Esophagus mucosa (tissue), 1 donor: ENCODE measurements at places on chromosomes 16 and 17.

DNA sequence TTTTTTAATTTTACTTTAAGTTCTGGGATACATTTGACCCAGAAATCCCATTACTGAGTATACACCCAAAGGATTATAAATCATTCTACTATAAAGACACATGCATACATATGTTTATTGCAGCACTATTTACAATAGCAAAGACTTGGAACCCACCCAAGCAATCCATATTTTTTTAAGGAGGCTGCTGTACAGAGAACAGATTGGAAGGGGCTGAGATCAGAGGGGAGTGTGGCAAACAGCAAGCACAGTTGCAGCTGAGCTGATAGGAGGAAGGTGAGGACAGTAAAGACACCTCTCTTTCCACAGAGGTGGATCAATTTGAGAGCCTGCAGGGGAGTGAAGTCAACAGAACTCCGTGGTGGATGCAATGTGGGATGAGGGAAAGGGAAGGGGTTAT, 10.2 kb upstream of the TMEM238L start:
- no peak for ATAC-seq

GRCh38 chr16:68509381-68509780, 29.7 kb upstream of the ZFP90 start:
- no peak for ATAC-seq

GRCh38 chr17:54455251-54455868, 445.3 kb upstream of the TOM1L1 start:
- no peak for ATAC-seq

DNA sequence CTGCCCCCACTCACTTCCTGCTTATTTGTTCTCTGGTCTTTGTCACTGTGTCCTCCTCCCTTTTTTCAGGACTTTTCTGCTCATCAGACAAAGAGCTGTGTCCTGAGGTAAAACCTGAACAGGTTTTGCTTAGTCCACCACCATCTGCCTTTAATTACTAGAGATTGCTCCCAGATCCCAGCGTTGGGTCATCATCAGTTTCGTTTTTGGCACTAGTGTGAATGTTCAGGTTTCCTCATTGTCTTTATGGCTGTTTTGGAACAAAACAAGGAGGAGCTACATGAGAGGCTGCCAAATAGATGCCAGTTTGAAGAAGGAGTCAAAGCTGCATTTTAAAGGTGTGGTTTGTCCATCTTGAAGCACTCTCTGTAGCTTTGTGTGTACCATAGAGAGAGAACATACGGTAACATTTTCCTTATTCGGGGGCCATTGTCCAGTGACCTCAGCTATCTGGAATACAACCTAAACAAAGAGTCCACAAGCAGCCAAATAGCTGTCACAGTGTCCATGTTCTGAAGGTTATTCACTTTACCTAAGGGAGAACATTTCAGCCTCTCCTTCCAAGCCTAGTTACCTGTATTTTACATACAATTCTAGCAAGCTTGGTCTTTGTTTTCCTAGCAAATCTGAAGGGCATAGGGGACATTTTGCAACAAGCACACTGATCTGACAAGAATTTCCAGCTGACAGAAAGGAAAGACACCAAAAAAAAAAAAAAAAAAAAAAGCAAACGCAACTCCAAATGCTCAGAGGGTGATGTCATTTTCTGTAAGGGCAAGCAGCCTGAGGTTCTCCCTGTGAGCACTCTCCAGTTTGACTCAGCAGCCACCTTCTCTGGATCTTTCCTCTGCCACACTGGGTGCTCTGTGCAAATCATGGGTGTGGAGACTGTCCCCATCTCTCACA, 196.1 kb downstream of the NTN1 start:
- ATAC-seq, result peak; percentile 81

DNA sequence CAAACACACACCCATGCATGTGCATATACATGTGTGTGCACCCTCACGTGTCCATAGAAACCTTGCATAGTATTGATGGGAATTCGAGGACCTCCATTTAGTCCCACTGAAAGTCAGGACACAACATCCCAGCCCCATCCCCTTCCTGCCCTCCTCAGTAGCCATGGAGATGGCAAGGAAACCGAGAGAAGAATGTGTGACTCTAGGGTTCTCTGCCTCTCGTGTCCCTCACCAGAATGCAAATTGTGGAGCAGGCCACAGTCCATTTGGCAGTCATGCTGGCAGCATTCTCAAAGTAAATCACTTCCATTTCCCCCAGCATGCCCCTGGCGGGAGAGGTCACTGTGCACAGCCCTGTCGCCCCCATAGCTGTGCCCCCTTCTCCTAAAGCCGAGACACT, 141.1 kb downstream of the MSI2 start:
- ATAC-seq, result no peak

GRCh38 chr16:17358846-17359245, 111.9 kb downstream of the XYLT1 start:
- ATAC-seq, result no peak

DNA sequence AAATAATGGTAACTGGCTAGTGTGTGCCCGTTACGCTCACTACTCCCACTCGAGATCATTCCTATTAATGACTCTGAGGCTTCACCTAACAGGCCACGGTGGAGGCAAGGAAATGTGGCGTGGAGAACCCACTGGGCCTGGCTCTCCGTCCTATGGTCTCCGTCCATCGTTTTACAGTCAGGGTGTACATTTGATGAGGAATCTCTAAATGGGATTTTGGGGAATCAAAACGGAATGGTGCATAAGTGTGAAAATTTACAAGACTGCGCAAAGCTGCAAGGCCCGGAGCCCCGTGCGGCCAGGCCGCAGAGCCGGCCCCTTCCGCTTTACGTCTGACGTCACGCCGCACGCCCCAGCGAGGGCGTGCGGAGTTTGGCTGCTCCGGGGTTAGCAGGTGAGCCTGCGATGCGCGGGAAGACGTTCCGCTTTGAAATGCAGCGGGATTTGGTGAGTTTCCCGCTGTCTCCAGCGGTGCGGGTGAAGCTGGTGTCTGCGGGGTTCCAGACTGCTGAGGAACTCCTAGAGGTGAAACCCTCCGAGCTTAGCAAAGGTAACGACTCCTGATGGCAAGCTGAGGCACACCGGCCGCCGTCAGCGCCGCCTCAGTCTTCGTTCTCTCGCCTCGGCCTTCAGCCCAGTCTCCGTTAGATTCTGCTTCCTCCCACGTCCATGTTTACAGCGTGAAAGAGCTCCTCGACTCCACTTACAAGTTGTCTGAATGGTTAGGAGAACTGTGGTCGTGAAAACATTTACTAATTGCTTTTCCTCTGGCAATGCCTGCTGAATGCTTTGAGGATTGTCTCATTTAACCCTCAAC, at the start of gene RAD51C:
RAD51C (plus strand) TSS at position 364 of the 817 bp plus-strand sequence; CDS start at position 406, 42 bp downstream.
- ATAC-seq, result peak; percentile 98

DNA sequence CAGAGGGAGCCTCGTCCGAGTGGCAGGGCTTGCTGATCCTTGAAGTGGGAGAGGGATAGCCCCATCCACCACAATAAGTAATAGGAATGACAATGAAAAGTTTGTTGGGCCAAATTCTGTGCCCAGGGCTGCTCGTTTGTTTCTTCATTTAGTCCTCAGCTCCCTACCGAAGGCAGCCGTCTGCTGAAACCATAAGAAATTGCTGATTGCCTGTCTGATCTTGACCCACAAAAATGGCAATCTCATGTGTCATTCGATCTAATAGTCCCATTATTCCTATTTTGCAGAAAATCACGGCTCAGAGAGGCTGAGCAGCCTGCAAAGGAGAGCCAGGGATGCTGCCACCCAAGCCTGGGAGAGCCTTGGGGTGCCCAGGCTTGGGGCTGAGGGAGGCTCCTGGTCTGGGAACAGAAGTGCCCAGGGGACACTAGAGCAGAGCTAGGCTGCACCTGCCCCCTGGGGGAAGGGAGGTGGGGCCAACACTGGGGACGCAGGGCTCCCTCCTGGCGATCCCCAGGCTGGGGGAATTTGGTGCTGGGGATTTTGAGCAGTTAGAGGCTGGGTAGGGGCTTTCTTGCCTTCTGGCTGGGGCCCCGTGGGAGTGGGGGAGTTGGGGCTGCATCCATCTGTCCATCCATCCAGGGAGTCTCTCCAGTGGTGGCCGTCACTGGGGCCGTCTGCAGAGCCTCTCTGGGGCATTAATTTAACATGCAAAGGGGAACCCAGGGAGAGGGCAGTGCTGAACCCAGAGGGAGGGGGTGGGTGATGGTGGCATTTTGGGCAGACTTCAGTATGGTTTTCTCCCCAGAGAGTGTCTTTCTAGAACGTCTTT, 53.5 kb downstream of the SOCS1 start:
- no peak for ATAC-seq

GRCh38 chr17:38717139-38717745, 12.2 kb downstream of the MLLT6 start:
- ATAC-seq, result no peak

- ATAC-seq, result no peak
These were observed 59.8 kb upstream of the RPH3AL start for GRCh38 chr17:412211-413015.

DNA sequence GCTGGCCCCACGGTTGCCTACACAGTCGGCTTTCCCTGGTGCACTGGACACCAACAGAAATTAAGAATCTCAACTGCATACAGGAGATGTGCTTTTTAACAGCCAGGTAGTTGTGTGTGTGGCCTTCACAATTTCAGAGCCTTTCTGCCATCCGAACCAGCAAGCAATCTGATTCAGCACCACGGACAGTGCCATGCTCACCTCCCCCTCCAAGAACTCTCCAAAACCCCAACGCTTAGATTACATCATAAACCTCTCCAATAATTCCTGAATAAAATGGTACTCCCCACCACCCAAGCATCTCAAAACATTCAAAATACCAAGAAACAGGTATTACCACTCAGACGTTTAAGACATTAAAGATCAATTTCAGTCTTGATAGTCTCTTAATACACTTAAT, 31.8 kb downstream of the USP7 start:
- ATAC-seq, result no peak

- no peak for ATAC-seq
These were observed 10.6 kb upstream of the PKMYT1 start for GRCh38 chr16:2990891-2991290.

DNA sequence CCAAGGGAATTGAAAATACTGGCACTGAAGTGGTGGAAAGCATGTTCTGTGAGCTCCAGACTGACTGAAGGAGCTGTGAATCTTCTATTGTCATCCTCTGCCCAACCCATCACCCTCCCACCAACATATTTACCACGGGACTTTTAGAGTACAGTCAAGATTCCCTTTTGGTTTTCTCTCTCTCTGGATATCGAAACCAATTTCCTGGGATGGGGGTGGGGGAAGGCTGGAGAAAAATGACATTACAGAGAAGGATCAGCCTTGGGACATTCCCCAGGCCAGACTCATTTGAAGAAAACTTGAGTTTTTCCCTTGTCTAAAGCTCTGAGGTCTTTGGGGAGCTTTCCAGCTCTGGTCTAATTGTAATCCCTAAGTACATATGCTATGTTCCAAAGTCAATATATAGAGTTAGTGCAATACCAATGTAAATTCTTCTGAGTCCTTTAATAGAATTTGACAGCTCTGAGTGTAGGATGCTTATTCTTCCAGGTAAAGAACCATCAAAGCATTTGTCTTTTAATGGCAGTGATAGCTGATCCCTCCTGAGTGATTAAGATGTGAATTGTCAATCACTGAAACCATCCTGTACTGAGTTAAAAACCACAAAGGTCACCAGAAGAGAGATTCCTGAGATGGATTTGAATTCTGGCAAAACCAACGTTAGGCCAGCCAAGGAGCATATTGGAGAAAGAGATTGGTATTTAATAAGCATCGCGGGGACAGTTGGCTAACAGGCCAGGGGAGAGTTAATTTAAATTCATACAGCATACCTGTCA, 48.8 kb upstream of the CCL1 start:
- ATAC-seq, result no peak

DNA sequence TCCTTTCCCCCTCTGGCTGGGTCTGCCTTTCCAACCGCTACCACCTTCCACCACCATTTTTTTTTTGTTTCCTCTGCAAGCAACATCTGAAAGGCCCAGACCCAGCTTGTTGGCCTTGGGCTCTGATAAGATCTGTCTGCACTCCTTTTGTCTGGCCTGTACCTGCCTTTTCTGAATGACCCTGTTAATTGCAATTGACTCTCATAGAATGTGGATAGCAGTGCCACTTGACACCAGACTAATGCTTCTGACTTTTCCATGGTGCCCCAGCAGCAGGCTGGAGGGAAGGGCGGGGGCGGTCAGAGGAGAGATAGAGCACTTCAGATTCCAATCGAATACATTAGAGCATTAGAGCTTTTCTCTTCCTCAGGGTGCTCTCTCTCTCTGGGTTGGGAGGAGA, 538.9 kb downstream of the WWOX start:
- no peak for ATAC-seq

DNA sequence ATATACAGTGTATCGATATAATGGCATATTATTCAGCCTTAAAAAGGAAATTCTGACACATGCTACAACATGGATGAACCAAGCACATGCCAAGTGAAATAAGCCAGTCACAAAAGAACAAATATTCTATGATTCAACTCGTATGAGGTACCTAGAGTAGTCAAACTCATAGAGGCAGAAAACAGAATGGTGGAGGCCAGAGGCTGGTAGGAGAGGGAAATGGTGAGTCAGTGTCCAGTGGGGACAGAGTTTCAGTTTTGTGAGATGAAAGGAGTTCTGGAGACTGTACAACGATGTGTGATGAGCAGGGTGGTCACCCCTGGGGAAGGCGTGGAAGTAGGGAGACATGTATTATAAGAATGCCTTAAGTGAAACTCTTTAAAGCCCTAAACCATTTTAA, 39.9 kb downstream of the RNF157 start:
- ATAC-seq, result no peak
